ENCODE measurements at places on chromosomes 1 and 21.

GRCh38 chr21:23950344-23950743 lies 1656.9 kb downstream of the MRPL39 start:
- DNase-seq = no peak

DNA sequence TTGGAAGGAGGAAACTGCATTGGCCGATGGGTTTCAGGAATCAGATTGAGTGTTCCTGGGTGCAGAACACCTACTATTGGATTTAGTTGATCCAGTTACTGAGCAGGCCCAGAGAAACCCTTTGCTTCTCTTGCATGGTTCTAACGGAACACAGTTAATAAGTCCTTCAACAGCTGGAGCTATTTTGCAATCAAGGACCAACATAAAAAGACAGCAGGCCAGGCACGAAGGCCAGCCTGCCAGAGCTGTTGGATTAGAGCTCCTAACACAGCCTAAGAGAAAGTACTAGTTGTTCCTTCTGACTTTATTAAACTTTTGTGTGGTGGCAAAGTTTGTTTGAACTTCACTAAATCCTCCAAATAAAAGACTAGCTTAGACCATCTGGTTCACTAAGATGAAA lies 148.0 kb upstream of the LMO4 start:
- no peak for DNase-seq

GRCh38 chr21:44260066-44260465 lies 1.6 kb downstream of the DNMT3L start:
- DNase-seq = no peak

GRCh38 chr21:33244779-33245105 lies 15.0 kb downstream of the IFNAR2 start:
- no peak for DNase-seq

GRCh38 chr1:34286511-34286910 lies 109.8 kb downstream of the C1orf94 start:
- no peak for DNase-seq

GRCh38 chr1:61976566-61976965 lies 218.1 kb upstream of the L1TD1 start:
- no peak for DNase-seq

GRCh38 chr1:175861626-175862367 lies 118.4 kb upstream of the TNR start:
- no peak for DNase-seq

DNA sequence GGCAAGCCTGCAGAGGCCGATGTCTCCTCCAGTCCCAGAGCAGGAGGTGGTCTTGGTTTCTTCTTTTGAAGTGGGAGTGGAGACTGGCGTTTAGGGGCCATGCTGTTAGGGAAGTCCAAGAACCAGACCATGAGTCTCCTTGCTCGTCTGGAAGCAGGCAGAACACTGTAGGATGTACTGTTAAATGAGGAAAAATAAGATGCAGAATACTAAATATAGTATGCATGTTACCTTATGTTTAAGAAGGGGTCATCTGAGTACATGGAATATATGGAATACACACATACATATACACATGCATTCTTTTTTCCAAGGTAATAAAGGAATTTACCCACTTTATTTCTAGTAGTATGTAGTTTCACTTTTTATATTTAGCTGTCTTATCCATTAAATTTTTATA lies at the start of gene SETSIP:
TSS of gene SETSIP (minus strand) at position 101 of the 400 bp plus-strand sequence. CDS start at position 101, 0 bp downstream.
- DNase-seq = no peak

DNA sequence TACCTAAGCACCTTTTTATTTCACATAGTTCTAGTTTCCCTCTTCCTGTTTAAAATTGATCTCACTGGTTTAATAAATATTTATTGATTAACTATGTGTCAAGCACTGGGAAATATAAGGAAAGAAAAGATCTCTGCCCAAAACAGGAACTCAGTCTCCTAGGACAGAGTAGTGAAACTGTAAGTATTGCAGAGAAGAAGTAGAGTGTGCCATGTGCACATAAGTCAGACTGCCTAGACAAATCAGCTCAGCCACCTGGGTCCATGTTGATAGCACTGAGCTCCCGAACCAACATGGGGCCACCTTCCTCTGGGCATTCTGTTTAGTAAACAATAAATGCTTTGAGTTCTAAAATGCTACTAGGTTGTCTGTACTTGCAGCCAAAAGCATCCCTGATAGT lies 9.8 kb upstream of the SSX2IP start:
- no peak for DNase-seq

- no peak for DNase-seq
Observed at GRCh38 chr1:168392958-168393549, 112.4 kb downstream of the TBX19 start.

- no peak for DNase-seq
Observed at GRCh38 chr1:110540891-110541685, 22.1 kb upstream of the KCNA10 start.

DNA sequence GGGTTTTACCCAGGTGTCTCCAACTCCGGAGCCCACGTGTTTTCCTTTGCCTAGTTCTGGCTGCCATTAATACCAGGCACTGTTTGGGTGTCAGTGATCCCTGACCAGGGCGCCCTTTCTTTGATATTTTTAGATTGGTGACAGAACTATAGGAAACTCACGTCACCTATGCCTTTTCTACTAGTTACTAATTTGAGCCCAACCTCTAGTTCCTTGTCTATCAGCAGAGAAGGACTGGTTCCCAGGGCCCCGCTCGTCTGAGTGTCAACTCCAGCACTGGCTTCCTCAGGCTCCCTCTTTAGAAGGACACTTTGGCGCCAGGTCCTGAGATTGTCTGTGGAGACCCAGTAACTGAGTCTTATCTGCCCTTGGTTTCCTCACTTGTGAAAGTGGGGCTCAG lies 9.4 kb downstream of the MFN2 start:
- no peak for DNase-seq

- DNase-seq = no peak
Observed at GRCh38 chr1:176896216-176896615, 268.3 kb downstream of the ASTN1 start.

GRCh38 chr1:7942214-7942921 lies 1.7 kb upstream of the TNFRSF9 start:
- DNase-seq = peak; percentile 27

DNA sequence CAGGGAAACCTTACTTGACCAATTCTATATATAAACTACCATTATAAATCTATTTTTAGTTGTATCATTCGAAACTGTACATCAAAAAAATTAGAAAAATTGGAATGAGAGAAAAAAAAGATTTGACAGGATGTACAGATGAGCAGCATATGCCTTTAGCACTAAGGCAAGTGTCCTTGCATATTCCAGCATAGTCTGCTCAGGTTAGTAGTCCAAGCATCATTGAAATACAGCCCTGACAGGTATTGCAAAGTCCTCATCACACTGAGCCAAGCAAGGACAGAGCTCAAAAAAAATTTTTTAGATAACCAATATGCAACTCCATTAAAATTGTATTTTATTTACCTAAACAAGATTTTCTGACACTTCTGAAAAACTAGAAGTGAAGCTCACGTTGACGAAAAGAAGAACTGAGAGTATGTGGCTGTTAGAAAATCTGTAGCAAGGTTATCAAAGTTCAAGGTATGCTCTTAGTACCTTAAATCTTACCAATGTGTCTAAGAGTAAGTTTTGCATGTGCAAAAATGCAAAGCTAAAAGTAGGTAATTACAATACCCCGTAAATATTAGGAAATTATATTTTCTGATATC lies 465.6 kb upstream of the ADGRL4 start:
- no peak for DNase-seq

- no peak for DNase-seq
Observed at GRCh38 chr1:97875996-97876395, 44.8 kb downstream of the DPYD start.

DNA sequence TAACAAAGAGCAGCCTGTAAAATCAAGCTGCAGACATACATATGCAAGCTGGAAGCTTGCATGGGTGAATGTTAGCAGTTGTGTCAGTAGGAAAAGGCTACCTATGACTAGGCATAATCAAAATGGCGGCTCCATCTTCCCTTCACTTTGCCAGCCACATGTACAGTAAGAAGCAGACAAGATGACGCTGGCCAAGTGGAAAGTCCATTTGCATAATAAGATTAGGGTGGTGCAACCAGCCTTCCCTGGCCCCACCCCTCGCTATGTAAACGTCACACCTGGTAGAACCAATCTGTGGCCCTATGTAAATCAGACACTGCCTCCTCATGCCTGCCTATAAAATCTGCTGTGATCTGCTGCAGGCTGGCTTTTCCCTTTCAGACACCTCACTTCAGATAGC lies 171.9 kb upstream of the USP25 start:
- no peak for DNase-seq

- no peak for DNase-seq
Observed at GRCh38 chr1:241934201-241934848, 23.2 kb upstream of the BECN2 start.

DNA sequence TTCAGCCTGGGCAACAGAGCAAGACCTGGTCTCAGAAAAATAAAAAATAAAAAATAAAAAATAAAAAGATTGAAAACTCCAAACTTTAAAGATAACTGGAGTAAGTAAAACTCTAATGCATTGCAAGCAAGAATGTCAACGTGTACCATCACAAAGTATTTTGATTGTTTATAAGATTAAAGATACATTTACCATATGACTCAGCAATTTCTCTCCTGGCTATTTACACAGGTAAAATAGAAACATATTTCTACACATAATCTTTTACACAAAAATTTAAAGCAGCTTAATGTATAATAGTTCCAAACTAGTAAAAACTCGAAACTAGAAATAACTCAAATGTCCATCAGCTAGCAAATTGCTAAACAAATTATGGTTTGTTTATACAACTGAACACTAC lies 456.1 kb upstream of the RGS18 start:
- no peak for DNase-seq

DNA sequence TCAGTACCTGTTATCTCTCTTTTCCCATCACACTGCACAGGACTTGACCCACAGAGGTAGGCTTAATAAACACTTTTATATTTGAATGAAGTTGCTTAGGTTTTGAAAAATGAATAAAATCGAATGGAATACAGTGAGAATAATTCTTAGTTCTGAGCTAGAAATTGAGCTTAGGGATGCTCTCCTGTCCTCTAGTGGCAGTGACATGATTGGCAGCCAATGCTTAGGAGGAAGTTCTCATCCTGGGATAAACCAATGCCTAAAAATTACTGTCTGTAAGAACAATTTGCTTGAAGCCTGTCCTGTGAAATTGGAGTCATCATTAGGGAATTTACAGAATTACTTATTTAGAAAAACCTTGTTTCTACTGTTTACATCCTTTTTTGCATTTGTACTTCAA lies 21.3 kb upstream of the CYP4X1 start:
- DNase-seq = no peak

- no peak for DNase-seq
Observed at GRCh38 chr1:74681449-74681848, 7.9 kb upstream of the ERICH3 start.

DNA sequence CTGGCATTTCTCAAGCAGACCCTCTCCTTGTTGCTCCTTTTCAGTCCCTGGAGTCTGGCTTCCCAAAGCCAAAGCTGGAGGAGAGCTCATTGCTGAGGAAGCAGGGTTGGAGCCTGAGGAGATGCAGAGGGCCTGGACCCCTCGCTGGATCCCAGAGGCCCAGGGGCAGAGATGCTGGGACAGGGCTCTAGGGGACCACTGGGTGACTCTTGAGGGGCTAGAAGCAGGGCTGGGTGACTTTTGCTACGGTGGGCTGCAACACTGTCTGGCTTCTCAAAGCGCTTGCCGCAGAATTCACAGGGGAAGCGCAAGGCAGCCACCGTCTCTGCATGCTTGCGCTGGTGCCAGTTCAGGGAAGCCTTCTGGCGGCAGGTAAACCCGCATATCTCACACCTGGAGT lies 8.8 kb downstream of the ZNF692 start:
- DNase-seq = no peak

GRCh38 chr1:114607223-114607622 lies 25.8 kb upstream of the BCAS2 start:
- DNase-seq = no peak

DNA sequence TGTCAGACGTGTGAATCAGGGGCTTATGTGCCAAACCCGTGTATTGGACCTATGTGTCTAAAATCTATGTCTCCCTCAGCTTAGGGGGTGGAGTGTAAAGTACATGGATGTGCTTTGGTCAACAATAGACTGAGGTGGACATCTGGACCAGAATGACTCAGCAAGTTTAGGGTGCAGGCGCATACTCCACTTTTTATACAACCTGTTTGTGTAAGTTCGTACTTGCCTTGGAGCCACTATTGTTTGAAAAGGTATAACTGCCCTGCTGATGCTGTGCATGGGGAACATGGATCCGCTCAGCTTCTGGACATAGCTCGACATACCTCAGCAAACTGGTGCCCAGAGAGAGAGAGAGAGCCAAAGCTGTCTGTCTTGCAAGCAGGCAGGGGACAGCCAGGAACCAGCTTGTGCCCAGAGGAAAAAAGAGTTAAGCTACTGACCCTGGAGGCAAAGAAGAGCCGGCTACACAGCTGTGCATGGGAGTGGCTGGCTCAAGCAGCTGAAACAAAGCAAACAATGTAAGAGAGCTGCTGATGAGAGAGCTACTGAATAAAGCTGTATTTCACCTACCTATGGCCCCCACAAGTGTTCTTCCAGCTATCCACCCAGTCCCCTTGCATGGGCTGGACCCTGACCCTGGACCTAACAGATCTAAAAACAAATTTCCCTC lies 41.2 kb downstream of the GJA5 start:
- no peak for DNase-seq

GRCh38 chr1:85022700-85023099 lies 25.6 kb downstream of the MCOLN3 start:
- no peak for DNase-seq

Data from CD4-positive, alpha-beta T cell treated with Interleukin-6 at 100 ng/mL for 8 hours (primary cell).